Activated CD4-positive, alpha-beta T cell treated with anti-CD3 and anti-CD28 coated beads, Interleukin-2, amount 10 ng/mL, durations not matched to agents 24 days and 14 days (primary cell): ENCODE measurements at places on chromosomes 7 and 10.

DNA sequence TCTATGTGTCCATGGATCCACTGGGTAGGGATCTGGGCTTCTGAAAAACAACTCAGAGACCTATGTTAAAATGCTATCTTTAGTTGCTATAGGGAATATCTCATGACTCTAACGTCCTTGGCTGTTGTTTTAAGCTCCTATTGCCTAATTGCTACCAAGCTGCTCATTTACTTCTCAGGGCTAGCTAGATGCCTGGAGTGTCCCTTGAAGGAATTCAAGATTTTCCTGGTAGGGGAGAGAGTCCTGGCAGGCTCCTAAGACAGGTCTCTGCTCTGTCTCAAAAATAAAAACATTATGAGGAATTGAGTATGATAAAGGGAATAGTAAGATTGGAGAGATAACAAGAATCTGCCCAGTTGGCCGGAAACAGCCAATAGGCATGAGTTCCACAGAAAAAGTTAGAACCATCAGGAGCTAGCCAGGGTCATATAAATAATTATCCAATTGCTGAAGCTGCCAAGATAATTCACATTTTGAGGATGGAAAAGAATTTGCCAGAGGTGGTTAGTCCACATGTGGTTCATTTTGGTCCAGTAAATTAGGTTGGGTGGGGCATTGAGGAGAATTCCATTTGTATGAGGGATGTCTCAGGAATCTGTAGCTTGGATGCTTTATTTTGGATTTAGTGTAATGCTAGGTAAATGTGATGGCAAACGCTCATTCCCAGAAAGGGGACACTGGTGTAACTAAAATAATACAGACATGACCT lies 362.7 kb upstream of the VSTM2A start:
- DNase-seq: no peak

- DNase-seq: peak; percentile 19
These were observed 292.9 kb downstream of the PTEN start for GRCh38 chr10:88156341-88156740.

DNA sequence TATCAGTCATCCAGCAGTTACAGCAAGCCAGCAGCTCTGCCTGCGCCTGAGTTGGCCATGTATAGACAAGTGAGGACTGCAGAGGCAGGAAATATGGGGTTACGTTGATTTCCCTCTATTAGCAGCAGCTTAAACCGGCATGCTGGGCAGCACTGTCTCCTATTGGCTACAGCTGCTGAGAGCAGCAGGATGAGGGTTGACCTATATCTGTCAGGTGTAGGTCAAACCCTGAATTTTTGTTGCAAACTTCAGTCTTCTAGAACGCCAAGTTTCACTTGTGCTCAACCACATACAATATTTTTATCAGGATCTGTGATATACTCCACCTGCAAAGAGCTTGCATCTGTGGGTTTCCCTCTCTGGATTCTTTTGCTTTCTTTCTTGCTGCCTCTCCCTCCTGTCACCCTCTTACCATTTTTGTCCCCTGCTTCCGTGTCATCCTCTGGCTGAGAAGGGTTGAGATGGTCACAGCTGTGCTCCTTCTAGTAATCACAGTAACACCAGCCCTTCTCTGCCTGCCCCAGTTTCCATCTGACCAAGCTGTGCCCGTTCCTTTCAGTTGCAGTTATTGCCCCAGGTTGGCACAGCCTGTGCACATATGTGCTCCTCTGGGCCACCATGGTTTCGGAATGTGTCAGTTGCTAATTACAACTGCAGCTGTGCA lies 23.8 kb upstream of the GLCCI1 start:
- DNase-seq: peak; percentile 80

- peak; percentile 79 for DNase-seq
These were observed at the start of gene FLNC for GRCh38 chr7:128830231-128831177. FLNC (plus strand) TSS chr7:128830406; CDS start chr7:128830638, 232 bp downstream.

DNA sequence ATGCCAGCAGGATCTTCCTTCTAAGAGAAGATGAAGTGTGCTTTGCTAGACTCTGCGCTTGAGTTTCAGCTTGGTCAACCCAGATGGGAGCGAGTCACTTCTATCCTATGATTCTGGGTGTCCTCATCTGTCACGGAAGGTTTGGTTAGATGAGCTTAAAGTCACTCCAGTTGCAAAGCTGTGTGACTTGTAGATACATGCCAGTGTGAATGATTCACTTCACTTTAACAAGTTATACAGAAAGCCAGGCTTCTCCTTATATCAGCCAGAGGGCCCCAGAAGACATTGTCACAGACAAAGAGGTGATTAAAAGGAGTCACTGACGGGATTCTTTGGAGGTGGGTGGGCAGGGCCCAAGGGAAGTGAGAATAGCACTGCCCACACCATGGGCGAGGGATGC lies 122.6 kb upstream of the PFKP start:
- no peak for DNase-seq

DNA sequence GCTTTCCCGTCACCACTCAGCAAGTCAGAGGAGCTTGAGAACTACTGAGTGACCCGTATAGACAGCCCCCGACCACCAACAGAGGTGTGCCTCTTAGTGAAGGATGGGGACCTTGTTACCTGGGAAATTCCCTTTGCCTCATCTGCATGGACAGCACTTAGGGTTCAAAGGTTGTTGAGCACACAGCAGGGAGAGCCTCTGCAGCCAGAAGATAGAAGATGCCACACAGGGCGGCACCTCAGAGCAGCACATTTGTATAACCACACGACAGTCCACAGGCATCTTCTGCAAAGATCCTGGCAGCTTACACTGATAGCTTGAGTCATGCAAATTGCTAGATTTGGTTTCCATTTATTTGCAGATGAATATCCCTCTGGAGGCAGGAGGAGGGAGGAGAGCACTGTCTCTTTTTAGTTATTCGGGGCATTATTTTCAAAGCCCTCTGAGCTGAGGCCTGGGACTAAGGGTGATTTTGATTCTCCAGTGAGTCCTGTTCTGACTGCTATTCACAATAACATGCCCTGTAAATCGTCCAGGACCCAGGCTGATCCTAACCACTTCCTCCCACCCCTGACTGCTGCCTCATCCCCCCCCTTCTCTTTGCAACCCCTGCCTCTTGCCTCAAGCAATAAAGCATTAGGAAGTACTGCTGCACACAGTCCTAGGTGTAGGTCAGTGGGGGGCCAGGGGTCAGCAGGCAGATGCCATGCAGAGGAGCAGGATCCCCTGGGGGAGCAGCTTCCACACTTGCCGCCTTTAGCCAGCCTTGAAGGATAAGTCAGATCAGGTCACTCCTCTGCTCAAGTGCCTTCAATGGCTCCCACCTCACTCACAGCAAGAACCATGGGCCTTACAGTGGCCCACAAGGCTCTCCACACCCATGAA lies 24.6 kb upstream of the INMT start:
- DNase-seq: peak; percentile 86

DNA sequence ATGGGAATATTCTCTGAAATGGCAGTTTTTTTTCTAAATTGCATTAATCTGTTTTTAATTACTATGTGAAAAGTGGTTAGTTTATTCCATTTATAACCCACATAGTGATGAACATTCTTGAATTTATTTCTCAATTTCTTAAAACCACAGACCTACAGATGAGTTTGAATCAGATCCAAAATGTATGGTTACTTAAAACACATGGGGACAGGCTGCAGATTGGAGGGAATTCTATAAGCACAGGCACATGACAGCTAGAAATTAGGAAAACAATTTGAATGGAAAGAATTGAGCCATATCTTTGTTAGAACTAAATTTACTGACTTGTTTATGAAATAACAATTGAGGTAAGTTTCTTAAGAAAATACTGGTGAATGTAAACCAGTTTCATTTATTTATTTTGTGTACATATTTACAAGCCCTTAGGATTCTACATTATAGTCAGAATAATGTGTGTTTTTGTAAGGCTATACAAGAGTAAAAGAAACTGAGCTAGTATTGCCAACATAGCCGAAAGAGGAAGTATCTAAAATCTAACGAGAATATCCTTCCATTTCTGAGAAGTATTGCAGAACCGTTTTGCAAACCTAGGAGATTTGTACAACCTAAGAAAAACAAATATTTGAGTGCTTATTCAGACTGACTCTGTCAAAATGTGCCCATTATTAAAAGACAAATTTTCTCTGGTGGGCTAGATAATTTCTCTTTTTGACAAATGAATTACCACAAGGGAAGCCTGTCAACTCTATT lies 434.3 kb upstream of the SEMA3D start:
- no peak for DNase-seq

DNA sequence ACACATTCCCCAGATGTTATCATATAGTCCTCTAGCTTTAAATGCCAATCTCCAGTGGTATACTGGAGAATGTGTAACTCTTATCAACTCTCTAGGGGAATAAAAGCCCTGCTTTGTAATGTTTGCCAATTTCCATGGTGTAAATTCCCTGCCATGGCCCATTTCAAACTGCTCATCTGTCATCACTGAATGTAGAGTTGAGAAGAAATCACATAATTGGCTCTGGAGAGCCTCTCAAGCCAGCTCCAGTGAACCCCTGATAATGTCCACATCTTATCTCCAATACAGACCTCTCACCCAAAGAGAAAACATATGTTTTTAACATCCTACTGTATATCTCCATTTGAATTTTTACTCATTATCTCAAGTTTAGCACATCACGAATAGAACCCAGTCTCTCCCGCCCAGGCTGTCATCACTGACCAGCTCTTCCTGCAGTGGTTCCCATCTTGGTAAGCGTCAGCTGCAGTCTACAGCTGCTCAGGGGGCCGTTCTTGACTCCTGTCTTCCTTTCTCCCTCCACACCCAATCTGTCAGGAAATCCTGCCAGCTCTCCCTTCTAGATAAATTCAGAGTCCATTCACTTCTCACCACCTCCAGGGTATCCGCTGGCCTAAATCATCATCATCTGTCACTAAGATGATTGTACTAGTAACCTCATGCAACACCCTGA lies 332.4 kb downstream of the FRMD4A start:
- DNase-seq: no peak

- no peak for DNase-seq
These were observed 262.9 kb downstream of the TCERG1L start for GRCh38 chr10:131048606-131049005.
